ENCODE measurements at places on chromosomes 3 and 15.

GRCh38 chr15:88036154-88036839 lies 220.2 kb downstream of the NTRK3 start:
- DNase-seq, result no peak

DNA sequence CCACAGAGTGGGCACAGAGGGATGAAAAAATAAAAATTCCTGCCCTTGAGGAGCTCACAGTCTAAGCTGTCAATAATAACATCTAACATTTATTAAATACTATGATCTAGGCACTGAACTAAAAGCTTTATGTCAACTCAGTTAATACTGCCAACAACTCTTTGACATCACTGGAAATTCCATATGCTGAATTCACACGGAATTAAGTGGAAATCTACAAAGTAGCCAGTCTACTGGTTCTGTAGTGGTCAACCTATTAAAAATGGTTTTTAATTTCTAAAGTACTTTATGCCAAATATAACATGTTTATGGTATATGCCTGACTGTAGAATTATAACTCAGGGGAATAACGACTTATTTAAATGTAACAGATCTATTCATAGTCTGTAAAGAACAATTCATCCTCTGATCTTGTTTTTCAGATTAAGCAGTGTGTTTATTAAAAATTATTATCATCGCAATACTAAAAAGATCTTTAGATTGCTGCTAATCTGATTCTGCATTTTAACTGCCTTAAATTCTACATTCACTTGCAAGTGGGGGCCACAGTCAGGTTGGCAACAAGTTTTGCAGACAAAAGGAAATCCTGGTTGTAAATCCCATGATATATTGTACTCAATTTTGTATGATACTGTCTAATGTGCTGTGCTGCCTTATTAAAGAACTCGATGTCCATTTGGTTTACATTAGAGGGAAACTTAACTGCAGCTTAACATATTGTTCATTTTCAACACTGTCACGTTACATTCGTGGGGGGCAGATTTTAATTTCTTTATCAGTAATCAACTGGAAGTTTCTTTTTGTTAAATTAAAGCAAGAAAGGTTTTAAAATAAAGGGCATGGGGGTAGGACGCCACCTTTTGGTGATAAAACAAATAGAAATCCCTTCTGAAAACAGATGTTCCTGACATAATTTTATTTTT lies 2.6 kb upstream of the FOXP1 start:
- DNase-seq, result no peak

GRCh38 chr3:124467980-124468902 lies 262.0 kb upstream of the UMPS start:
- no peak for DNase-seq

- DNase-seq, result no peak
These were observed 15.4 kb downstream of the ARNT2 start for GRCh38 chr15:80419546-80419945.

DNA sequence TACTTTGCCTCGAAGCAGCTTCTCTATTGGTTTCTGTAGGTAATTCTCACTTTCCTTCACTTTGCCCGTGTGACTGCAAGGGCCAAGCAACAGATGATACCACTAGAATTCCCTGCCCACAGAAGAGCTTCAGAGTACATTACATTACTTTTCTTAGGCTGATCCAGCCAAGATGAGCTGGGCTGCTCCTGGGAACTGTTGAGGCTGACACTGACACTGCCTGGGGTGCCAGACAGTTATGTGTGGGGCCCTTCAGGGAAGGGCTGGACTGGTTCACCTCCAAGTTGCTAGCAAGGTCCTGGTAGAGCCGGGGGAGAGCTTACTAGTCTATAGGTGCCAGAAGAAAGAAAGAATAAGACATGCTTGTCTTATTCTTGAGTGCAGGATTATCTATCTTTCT lies 19.0 kb downstream of the GORASP1 start:
- no peak for DNase-seq

- peak; percentile 89 for DNase-seq
These were observed 517 bp downstream of the FBN1 start for GRCh38 chr15:48644827-48645557.

- DNase-seq, result no peak
These were observed 520.1 kb downstream of the NTRK3 start for GRCh38 chr15:87736401-87736800.

- DNase-seq, result no peak
These were observed 38.4 kb downstream of the HHLA2 start for GRCh38 chr3:108334701-108335100.

DNA sequence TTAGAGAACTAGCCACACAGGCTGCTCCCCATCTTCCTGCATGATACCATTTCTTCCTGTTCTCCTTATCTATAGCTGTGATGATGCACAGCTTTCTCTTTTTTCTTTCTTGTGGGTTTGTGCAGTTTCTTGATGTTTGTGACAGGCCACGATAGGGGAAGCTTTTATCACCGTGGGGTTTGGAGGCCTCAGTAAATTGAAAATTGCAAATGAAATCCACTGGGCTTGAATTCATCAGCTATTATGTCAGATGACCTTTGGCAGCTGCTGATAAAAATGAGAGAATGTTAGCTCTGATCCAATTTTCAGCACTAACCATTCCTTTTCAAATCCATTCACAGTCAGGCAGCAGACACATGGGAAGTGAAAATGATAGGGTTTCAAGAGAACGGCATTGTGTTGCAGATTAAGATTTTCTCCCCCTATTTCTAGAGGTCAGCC lies 176.9 kb upstream of the SOX2 start:
- no peak for DNase-seq

GRCh38 chr15:76147906-76148570 lies 88.3 kb downstream of the TMEM266 start:
- DNase-seq, result peak; percentile 22

DNA sequence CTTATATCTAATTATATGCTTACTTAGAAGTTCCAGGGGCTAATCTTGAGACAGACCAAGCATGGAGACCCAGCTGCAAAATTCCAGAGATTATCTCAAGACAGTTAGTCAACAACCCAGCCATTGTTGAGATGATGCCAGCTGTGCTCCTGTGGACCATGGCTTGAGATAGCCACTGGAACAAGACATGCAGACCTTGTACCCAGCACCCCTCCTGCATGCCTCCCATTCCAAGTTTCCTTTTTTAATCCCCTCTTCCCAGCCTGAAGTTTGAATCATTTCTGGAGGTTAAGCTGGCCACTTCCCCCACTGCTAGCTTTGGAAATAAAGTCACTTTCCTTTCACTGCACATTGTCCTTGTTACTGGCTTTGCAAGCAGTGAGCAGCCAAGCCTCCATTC lies 53.8 kb downstream of the IMPG2 start:
- no peak for DNase-seq

DNA sequence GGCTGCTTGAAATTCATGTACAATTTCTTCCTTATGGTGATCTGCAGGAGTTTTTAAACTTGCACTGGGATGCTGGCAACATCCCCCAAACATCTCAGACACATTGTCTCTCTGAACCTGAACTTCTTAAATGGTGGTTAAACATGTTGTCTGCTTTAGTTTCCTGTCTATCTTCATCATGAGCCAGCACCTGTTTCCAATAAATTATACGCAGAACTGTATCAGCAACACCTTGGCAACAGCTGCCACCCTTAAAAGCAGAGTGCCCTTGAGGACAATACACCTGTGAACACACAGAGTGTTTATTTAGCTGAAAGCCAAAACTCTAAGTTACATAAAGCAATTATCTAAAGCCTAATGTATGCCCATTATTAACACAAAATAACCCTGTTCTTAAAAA lies 242.9 kb downstream of the WNT5A start:
- no peak for DNase-seq

DNA sequence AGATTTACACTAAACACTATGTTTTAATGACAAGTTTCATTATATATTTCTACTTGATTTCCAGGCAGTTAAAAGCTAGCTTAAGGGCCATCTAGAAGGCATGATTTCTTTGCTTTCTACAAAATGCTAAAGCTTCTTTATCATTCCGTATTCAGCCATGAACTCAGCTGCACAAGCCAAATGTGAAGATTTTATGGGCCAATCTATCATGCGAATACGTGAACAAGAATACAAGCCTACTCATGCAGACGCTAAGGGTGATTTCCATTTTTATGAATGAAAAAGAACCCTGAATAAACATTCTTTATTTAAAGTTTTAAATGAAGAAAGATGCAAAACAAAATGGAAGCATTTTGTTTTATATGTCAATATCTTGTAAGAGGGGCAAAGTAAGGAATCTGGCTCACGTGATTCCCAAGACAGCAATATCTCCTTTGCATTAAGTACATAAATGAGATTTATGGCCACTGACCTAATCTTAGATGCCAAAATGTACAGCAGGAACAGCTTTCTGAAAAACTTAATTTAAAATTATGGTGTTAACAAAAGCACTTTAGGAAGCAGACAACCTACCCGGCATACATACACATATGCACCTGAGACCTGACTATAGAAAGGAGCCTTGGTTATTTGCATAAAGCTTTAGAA lies 215.8 kb downstream of the DPH6 start:
- no peak for DNase-seq

Measured in hypothalamus (tissue), 51 donors.